ENCODE measurements at places on chromosomes 1 and 21. TPM values are rescaled to one million over a fixed set of nuclear protein-coding genes. Genes with fewer than 3 reads are reported as not detected.

DNA sequence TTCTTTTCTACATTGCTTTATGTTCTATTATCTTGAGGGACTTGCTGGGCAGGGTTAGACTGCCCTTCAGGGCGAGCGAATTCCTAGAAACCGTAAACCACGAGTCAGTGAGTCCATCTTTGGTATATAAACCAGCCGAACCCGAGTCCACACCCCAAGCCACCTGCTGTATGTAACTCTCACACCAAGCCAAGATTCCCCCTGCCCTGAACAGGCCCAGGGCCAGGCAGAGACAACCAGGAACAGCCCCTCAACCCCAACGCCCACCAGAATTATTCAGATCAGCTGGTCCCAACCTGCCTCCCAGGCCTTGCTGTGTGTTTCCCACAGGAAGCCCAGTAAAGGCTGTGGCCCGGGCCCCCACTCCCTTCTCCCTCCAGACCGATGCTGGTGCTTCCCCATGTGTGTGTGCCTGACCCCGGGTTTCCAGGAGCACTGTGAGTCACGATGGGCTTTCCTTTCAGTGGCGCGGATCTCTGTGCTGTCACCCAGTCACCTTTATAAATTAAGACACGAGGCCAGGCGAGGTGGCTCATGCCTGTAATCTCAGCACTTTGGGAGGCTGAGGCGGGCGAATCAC, 17.1 kb downstream of the KIF17 start:
- DNase-seq = no peak

DNA sequence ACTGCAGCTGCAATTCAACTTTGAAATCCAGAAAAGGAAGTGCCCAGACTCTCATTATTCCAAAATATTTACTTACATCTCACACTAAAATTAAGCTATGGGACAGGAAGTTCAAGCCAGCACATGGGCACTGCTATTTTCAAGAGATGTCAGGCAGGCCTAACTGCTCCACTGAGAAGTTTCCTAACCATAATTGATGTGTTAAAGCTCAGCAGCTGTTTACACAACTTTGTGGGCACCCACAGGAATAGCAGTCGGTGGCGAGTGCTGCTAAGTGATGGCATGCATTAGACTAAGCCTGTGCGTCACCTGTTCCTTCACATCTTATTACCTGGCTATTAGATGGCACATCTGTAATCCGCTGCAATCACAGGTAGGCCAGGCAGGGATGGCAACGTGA, 303.3 kb upstream of the DAB1 start:
- DNase-seq = no peak

- DNase-seq = no peak
Observed at GRCh38 chr1:91397605-91398004, 7.0 kb downstream of the HFM1 start.

DNA sequence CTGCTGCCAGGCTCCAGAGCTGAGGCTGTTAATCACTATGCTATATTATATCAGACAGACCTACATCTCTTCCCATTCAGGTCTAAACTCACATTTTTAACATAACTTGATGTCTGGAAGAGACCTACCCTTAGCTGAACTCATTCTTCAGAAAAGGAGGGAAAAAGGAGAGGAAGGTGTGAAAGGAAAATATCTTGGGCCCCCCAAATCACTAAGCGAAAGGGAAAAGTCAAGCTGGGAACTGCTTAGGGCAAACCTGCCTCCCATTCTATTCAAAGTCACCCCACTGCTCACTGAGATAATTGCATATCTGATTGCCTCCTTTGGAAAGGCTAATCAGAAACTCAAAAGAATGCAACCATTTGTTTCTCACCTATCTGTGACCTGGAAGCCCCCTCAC, 222.2 kb downstream of the ASTN1 start:
- DNase-seq = no peak

DNA sequence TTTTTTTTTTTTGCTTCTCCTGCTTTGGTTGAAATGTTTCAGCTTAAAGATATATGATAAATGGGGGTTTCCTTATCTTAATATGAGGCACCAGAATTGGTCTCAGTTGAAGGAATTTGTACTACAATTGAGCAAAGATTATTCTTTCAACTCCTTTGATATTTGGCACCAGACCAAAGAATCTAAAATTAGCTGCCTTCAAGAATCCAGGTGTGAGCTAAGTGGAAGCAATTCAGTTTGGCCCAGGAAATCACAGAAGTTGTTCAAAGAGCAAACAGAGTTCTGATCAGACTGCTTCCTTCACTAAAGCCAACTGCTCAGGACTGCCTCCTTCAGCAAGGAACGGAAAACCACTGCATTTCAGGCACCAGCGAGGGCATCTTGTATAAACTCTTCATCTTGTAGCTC, 68.3 kb upstream of the BCAR3 start:
- no peak for DNase-seq

GRCh38 chr21:33402001-33402979, 923 bp upstream of the IFNGR2 start:
- no peak for DNase-seq

GRCh38 chr1:162087111-162087510, 17.6 kb downstream of the NOS1AP start:
- DNase-seq = no peak

DNA sequence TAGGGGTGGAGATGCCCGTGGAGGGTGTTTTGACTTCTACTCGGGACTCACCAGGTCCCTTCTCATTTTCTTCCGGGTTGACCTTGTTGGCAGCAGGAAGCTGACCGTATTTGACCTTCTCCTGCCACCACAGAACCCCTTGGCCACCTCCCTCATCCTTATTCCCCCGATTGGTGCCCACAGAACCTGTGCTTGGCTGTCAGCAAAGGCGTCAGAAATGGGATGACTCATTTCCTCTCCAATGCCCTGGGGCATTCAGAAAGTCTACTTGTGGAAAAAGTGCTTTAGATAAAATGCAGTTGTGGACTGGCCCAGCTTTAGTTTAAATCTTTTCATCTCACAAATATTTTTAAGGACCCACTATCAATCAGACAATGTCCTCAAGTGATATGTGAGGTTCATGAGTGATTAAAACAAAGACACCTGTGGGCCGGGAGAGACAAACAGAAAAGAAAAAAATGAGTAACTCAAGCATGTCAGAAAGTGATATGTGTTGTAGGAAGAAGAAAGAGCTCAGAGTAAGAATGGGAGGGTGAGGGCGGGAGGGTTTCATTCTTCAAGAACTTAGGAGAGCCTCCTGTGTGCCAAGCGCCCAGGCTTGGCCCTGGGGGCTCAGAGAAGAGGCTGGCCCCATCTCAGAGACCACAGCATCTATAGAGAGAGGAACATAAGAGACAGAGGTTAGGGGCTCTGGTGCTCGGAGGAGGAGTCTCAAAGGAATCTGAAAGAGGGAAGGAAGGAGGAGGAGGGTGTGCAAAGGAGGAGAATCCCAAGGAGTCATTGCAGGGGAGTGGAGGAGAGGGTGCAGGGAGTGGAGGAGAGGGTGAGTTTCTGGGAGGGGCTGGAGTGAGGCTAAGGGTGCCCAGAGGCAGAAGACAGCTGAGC, 221.6 kb upstream of the VAMP3 start:
- DNase-seq = no peak

The SLC41A1 gene
- polyA plus RNA-seq = 24.1 TPM

- DNase-seq = no peak
Observed at GRCh38 chr1:19065526-19066247, 109.2 kb upstream of the IFFO2 start.

- DNase-seq = no peak
Observed at GRCh38 chr1:205879974-205880373, 30.0 kb upstream of the PM20D1 start.

DNA sequence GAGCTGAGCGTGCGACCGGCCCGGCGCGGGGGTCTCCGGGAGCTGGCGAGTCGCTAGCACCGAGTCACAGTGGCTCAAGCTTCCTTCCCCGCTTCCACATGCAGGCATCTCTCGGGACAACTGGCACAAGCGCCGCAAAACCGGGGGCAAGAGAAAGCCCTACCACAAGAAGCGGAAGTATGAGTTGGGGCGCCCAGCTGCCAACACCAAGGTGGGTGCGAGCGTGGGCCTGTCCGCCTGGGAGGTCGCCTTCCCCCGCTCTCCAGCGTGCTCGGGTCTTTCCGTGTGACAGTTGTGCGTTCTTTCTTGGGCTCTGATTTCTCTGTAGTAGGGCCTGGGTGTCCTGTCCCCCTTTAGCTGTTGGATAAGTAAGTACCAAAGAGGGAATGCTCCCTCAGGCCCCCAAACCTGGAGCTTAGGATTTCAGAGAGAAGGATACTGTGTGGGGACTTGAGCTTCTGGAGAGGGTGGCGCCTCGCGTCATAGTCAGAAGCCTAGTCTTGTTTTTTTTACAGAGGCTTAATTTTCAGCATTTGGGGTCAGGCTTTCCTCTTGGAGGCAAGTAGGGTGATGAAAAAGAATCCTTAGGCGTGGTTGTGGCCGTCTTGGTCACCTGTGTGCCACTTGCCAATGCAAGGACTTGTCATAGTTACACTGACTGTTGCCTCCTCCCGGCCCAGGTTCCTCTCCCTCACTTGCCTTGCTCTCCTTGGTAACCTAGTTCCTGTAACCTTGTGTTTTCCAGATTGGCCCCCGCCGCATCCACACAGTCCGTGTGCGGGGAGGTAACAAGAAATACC, 790 bp downstream of the RPS8 start:
- DNase-seq = no peak

- DNase-seq = peak; percentile 28
Observed at GRCh38 chr1:163315773-163316374, 5.9 kb upstream of the NUF2 start.

GRCh38 chr1:107925565-107925964, 39.4 kb downstream of the VAV3 start:
- DNase-seq = no peak

- DNase-seq = no peak
Observed at GRCh38 chr1:234975122-234975940, 153.3 kb downstream of the TOMM20 start.

- no peak for DNase-seq
Observed at GRCh38 chr1:180905927-180906326, 6.8 kb upstream of the KIAA1614 start.

DNA sequence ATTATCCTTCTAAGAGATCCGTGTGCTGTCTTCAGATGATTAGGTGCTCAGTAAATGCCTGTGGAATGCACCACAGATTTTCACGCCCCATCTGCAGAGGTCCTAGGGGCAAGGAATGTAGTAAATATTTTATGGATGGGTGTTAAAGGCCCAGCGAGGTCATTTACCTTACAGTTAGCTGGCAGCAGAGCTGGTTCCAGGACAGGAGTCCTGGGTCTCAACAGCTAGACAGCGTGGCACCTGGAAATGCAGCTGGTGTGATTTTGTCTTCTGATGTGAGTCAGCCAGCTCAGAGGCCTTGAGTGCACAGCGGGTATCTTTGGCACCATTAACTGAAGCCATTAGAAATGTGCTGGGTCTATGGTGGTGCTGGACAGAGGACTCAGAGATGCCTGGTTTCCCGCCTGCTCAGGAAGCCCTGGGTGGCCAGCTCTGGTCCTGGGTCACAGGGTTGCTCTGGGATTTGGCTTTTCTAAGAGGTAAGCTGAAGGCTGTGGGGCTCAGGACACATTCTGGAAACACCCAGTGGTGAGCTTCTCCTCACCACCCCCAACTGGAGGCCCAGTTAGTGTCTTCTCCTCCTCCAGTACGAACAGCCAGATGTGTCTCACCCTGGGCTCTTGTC, 65.5 kb downstream of the DDX20 start:
- DNase-seq = no peak

DNA sequence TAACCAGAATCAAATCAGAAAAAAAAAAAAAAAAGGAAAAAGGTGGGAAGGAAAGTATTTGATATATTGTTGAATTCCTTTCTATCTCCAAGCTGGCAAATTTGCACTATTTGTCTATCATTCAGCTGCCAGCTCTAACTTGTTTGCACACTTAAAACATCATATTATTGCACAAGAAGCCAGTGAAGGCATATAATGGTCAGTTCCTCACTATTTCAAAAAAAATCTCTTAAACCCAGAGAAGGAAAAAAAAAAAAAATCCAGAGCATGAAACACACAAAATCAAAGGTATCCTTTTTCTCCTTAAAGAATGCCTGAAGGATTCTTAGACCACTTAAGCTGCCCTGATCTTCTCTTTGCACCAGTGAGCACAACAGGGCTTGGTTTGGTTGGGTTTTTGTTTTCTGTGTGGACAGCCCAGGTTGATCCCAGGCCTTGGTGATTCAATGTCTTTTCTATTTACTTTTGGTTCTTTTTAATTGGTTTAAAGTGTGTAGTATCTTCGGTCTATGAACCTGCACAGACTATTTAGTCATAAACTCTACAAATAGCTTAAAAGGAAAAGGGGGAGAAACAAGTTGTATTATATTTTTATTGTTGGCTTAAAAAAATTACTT, 40.2 kb downstream of the DUSP10 start:
- no peak for DNase-seq

The B3GALT2 gene
- polyA plus RNA-seq = 3.5 TPM

The FYB2 gene
- polyA plus RNA-seq = 0.09 TPM

DNA sequence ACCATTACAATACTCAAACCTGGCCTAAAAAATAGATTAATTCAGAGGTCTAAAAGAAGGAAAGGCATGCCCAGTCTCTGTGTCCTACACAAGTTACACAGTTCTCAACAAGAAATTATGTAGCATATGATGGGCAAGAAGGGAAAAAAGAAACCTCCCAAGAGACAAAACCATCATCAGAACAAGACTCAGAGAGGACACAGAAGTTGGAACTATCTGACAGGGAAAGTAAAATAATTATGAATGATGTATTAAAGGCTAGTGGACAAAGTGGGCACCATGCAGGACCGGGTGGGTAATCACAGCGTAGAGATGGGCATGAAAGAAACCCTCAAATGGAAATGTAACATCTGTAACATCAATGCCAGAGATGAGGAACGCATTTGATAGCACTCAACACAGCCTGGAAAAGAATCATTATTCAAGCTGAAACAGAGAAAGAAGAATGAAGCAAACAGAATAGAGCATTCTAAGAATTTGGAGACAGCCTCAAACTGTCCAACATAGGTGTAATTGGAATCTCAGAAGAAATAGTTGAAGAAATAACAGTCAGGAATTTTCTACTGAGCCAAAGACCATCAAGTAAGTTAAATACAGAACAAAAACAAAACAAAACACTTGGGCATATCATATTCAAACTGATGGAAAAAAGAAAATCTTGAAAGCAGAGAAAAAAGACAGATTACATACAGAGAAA, 29.7 kb downstream of the PER3 start:
- no peak for DNase-seq

The DMRTA2 gene
- polyA plus RNA-seq = not detected

Measured in urinary bladder (tissue), 4 donors.